SK-MEL-5 (cell line): ENCODE measurements at places on chromosomes 7 and 10.

DNA sequence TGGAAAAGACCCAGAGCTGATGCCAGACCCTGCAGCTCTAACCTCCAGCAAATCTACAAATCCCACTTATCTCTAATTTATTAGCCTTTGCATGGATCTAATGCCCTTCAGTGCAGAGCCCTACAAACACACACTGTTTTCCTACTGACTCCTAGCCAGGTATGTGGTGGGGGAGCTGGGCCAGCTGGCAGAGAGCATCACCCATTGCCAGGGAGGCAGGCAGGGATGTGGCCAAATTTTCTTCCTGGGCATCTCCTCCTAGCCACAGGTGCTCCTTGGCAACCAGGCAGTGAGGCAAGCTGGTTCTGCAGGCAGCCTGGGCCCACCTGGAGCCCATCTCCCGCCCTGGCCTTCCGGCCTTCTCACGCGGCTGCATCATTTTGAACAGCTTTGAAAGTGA, 55.9 kb upstream of the EMX2 start:
- DNase-seq = no peak

DNA sequence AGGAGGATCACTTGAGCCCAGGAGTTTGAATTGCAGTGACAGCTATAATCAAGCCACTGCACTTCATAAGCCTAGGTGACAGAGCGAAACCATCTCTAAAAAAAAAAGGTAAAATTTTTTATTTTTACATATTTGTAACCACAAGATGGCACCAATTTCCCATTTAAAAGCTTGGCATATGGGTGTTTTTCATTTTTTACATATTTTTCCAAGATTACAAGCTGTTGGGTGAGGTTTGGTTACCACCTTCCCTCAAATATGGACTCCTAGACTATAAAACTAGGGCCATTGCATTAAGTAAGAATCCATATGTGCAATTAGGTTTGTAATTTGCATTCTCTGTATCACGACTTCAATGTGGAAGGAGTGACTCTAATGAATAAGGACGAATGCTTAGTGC, 129.3 kb upstream of the ACBD5 start:
- DNase-seq = peak; percentile 19

DNA sequence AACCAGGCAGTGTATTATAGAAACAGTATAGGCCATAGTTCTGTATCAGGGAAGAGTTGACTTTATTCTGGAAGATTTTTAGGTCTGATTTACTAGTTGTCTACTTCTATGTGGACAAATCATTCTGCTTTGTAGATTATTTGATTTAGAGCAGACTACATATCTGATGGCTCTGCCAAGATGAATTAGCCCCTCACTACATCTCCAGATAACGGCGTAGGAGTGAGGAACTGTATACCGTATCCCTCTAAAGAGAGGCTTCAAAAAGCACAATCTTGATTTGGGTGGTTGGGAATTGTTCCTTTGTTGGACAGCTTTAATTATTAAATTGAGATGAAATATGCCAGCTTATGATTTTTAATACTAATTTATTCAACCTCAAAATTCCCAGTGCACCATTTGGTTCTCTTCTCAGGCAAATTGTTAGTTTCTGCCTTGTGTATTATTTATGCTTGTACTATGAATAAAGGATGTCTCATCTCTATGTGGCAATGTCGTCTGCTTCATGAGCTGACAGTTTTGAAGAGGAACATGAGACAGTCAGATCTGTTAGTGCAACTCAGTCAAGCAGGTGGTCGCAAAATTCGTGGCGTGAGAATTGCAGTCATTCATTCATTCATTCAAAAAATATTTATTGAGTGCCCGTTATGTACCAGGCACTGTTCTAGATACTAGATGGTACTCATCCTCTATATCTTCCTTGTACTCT, 422.8 kb downstream of the EXOC4 start:
- no peak for DNase-seq

DNA sequence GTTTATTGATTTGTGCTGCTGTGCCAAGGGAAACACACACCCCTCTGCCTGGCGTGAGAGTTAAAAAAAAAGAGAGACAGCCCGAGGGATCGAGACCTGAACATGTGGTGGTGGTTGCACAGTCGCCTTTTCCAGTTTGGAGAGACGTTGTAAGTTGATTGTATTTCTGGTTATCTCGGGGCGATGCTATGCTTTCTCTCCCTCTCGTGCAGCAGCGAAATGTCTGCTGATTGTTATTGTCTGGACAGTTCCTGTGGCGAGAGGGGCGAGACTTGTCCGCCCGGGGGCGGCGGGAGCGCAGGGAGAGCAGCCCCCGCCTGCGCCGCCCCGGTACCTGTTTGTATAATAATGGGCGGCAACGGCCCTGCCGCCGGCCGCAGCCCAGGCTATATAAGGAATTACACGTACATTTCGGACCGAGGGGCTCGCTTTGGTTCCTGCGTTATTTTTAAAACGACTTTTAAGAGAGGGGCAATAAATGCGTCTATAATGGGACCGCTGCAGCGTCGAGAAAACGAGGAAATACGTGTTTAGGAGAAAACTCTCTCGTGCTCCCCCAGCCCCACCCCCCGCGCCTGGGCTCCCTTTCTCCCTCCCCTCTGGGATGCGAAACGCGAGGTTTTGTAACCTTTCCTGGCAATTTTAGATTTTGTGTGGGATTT, 1.7 kb downstream of the ZEB1 start:
- no peak for DNase-seq

- DNase-seq = no peak
Measured at GRCh38 chr7:118280319-118281012, 56.0 kb downstream of the ANKRD7 start.

DNA sequence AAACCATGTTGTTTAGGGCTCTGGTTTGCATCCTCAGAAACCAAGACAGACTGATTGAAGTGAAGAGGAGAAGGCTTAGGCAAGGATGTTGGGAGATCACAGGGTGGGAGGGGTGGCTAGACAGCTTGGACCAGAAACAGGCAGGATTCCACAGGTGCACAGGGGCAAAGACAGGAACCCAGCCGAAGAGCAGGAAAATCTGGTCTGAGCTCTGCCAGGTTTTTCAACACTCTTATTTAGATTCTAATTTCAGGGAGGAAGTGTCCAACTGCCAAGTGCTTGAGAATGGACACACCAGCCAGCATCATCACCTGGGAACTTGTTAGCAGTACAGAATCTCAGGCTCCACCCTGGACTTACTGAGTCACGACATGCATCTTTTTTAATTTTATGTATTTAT, 93.8 kb downstream of the MARCHF5 start:
- DNase-seq = no peak

DNA sequence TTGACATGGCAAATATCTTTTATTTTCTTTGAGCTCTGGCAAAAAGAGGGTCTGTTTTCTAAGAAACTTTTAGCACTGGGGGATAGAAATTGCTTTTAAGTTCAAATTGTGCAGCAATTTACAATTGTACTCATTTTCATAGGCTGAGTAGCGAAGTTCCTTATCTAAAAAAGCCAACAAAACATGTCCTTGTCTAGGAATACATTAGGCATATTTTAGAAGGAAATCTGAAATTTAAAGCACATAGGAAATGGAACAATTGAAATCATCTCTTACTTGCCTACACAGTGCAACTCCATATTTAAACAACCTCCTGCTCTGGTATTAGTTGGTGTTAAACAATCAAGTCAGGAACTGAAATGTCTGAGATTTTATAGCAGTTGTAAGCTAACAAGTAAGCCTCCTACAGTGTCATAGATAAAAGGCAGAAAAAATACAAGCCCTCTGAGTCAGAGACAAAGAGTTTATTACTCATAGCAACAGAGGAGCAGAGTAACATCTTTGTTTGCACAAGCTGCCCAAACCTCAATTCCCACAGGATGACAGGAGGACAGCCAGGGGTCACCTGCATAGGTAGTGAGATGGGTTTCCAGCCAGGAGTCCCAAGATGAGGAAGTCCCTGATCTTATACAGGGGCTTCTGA, 280.2 kb upstream of the HGF start:
- peak; percentile 29 for DNase-seq

- DNase-seq = no peak
Measured at GRCh38 chr7:80783678-80784327, 135.0 kb downstream of the SEMA3C start.

- no peak for DNase-seq
Measured at GRCh38 chr10:22682237-22683139, 31.9 kb downstream of the PIP4K2A start.

GRCh38 chr7:106178593-106179134, 66.6 kb upstream of the SYPL1 start:
- DNase-seq = peak; percentile 80

DNA sequence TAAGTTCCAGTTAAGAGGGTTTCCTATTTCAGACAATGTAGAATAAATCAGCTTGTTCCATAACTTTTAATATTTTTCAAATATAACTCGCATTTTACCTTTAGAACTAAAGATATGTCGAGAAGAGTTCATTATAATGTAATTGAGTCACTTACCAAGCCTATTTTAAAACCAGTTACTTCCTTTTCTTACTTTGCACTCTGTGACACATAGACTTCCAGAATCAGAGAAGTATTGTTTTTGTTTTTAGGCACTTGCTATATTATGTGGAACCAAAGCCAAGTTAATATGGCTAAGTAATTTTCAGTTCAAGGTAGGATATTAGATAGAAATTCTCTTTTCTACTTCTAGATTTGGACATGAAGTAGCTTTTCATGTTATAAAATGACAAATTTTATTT, 182.7 kb upstream of the PRPS1L1 start:
- DNase-seq = no peak

DNA sequence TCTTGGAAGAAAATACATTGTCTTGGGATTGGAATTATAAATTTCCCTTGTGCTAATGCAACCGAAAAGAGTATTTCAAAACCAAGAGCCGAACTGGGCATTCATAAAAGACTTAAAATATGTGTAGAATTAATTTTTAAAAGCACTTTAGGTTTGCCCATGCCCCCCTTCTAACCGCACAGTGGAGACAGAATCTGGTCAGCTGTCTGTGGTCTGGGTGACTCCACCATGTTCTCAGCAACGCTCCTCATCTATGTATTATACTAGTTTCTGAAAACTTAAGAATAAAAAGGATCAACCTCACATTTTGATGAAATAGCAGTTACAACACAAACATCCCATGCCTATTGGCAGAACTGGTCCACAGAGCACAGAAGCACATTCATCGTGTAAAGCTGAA, 192.6 kb upstream of the C7orf33 start:
- no peak for DNase-seq

DNA sequence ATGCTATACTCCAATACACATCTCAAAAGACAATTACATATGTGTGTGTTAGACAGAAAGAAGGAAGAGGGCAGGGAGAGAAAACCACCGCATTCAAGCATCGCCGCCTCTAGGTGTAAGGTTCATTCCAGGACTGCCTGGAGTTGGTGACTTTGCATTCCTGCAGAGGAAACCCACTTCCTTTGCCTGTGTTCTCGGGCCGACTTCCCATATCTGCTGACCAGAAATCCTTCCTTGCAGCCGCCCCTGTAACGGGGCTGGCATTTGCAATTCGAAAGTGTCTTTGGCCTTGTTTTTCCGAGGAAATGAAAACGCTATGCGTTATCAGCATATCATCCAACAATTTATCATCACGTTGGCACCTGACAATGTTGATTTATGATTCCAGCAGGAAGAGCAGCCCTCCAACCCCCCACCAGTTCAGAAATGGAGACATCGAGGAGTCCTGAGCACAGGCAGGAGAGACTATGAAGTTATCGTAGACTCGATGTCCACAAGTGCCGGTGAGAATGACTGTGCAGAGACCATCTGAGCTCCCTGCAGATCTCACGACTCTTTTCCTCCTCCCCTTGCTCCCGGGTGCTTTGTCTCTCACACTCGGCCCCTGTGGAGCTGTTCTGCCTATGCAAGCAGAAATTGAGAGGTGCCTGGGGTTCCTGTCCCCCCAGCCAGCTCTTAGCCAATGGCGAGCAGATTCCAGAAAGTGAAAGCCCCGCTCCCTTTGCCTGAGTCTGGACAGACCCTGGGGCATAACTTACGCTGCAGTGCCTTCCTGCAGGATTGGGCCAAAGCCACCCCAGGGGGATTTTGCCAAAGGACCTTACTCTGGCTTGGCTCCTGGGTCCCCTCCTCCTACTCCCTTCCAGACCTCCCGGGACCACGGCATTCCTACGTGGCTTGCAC, 68.9 kb upstream of the FOXK1 start:
- DNase-seq = no peak

- DNase-seq = no peak
Measured at GRCh38 chr7:12025246-12025645, 185.8 kb upstream of the TMEM106B start.

GRCh38 chr7:23468526-23469149, 1.7 kb downstream of the IGF2BP3 start:
- DNase-seq = no peak

DNA sequence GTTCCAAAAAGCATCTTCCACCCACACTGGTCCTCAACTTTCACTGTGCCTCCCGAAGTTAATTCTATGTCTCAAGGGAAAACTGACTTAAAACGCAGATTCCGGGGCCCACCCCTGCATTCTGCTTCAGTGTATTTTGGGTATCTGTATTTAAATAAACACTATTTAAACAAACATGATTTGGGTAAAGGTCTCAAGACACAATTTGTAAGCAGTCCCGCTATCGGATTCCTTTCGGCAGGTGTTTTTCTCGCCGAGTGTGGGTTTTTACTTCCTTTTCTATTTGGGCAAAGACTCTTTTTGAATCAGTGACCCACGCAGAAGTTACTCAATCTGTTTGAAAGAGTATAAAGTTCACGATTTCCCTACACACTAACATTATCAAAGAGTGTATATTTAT, 1.2 kb downstream of the PDIA4 start:
- no peak for DNase-seq

DNA sequence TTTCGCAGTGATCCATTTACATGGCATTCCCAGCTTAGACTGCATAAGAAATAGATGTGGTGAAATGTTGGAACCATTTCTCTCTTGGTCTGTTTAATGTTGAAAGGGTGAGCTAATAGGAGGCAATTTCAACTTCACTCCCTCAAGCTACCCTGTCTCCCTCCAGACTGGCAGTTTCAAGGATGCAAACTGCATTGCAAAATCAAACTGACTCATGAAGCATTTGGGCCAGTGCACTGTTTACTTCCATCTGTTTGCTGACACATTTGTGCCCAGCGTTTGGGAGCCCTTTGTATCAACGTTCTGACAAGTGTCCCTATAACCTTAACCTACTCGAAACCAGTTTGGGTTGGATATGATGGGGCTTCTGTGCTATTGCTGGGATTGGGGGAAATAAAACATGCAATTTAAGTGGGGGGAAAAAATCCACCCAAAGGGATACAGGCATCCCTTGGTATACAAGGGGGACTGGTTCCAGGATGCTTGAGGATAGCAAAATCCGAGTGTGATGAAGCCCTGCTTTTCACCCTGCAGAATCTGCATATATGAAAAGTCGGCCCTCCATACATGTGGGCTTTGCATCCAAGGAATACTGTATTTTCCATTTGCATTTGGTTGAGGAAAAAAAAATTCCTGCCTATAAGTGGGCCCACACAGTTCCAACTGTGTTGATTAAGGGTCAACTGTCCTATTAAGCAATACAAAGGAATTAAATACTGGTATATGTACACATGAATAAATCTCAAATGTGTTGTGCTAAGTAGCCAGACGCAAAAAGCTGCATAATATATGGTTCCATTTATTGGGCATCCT, 15.6 kb downstream of the RHEB start:
- no peak for DNase-seq

GRCh38 chr10:32350811-32351350, 3.9 kb upstream of the EPC1 start:
- DNase-seq = no peak

GRCh38 chr7:139680676-139681462, 96.9 kb downstream of the HIPK2 start:
- DNase-seq = no peak
